ENCODE measurements at places on chromosomes 7 and 10. TPM values are rescaled to one million over a fixed set of nuclear protein-coding genes. Genes with fewer than 3 reads are reported as not detected.

- peak; percentile 88 for DNase-seq
Measured at GRCh38 chr10:48981310-48981907, 41.8 kb upstream of the LRRC18 start.

Gene WDR91
- total RNA-seq = 12.7 TPM

- no peak for DNase-seq
Measured at GRCh38 chr10:43679509-43679908, 30.8 kb upstream of the ZNF32 start.

- no peak for DNase-seq
Measured at GRCh38 chr10:118047157-118047719, 497 bp upstream of the RAB11FIP2 start.

Gene COL26A1
- 71.4 TPM for total RNA-seq

DNA sequence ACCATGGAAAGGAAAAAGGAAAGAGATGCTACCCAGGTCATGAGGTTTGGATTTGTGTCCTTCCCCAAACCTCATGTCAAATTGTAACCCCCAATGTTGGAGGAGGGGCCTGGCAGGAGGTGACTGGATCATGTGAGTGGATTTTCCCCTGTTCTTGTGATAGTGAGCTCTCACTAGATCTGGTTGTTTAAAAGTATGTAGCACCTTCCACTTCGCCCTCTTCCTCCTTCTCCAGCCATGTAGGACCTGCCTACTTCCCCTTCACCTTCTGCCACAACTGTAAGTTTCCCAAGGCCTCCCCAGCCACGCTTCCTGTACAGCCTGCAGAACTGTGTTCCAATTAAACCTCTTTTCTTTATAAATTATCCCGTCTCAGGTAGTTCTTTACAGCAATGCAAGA is 113.9 kb downstream of the FAM107B start:
- DNase-seq = no peak

Gene SBDS
- total RNA-seq = 27.9 TPM
